ENCODE measurements at places on chromosomes 6 and 20.

GRCh38 chr6:25768566-25768965, 14.0 kb downstream of the SLC17A4 start:
- no peak for DNase-seq

DNA sequence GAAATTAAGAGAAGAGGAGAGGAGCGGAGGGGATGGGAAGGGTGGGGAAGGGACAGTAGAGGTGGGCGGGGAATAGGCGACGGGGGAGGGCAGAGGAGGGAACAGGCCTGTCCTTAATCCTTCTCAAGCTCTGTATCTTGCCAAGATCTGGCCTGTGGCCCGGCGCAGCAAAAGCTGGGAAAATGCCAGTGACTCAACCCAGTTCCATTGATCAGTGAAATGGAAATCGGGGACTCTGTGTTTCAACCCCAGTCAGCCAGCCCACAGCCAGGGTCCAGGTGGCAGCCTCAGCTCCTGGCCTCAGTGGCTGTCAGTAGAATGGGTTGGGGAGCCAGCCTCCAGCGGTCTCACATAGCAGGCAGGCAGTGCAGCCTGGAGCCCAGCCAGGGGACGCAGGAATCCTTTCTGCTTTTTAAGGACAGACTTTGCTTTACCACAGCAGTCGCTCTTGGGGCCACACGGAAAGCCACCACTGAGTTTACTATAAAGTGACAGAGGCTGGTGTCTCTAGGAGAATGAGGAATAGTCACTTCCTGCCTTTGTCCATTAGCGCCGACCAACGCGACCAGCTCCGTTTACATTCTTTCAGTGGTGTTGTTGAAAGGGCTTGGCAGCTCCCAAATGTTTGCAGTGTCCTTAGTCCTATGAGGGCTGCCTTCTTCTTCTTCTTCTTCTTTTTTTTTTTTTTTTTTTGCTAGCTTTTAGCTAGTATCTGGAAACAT, 128.0 kb downstream of the RIN2 start:
- DNase-seq: no peak

DNA sequence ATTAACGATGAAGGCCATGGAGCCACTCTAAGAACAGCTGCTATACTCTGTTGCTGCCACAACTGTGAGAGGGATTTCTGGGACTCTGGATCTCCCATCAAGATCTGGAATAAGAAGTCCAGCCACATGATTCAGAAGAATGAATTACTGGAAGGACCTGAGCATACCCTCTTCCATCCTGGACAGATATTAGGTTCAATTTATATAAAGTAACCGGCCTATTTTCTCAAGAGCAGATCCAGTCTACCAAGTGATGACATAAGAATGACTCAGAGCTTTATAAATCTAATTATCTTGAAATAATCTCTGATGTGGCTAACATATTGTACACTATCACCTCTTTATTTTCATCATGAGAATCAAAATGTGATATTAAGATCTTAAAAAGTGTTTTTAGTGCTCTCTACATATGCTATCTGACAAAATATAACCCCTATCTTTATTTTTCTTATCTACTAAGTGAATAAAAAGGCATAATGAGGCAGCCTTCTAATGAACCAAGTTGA, 45.1 kb downstream of the COL9A1 start:
- no peak for DNase-seq

- no peak for DNase-seq
Measured at GRCh38 chr6:75283907-75284631, 523 bp downstream of the TMEM30A start.

DNA sequence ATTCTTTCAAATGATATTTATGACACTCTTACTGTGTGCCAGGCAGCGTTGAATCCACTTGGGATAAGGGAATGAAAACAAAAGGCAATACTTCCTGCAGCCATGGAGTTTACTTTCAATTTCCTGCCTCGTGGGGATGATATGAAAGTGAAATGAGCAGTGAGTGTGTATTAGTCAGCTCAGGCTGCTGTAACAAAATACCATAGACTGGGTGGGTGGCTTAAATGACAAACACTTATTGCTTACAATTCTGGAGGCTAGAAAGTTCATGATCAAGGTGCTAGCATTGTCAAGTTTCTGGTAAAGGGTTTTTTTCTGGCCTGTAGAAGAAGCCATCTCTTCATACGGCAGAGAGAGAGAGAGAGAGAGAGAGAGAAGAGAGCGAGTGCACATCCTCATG, 41.7 kb downstream of the TSHZ2 start:
- DNase-seq: no peak

- no peak for DNase-seq
Measured at GRCh38 chr20:46305973-46306360, 2.3 kb downstream of the CDH22 start.

GRCh38 chr6:125886021-125886420, 70.5 kb upstream of the HINT3 start:
- DNase-seq: peak; percentile 89

- DNase-seq: no peak
Measured at GRCh38 chr6:3228771-3229565, 1.5 kb upstream of the TUBB2B start.

DNA sequence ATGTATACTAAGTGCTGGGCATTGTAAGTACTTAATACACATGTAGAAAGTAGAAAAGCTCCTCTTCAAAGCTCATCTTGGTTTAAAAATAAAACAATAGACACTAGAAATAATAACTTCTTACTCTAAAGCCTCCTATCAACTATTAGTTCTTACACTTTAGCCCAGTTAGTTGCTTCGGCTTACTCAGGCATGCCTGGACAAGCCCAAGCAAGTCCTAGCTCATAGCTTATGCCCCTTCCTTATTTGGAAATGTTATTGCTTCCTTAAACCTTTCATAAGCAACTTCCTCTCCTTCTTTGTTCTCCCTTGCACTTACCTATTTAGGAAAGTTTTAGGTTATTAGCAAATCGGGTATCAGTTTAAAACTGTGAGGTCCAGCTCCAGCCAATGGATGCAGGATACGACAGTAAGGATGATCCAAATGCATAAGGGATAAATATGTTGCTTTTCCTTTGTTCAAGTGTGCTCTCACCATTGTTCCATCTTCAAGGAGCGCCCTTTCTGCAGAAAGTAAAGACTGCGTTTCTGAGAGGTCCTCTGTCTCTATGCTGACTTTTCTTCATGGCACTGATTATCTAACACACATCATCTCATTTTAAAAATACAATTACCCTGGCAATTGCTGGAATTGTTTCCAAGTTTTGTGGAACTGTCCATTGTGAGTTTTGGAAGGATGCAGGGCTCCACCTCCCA, 12.3 kb downstream of the TMEM30A start:
- peak; percentile 33 for DNase-seq

- DNase-seq: no peak
Measured at GRCh38 chr6:36115412-36115811, 14.9 kb upstream of the MAPK13 start.

- no peak for DNase-seq
Measured at GRCh38 chr6:107616775-107617174, 126.9 kb downstream of the SOBP start.

GRCh38 chr6:164185471-164185871, 771.0 kb downstream of the QKI start:
- no peak for DNase-seq

DNA sequence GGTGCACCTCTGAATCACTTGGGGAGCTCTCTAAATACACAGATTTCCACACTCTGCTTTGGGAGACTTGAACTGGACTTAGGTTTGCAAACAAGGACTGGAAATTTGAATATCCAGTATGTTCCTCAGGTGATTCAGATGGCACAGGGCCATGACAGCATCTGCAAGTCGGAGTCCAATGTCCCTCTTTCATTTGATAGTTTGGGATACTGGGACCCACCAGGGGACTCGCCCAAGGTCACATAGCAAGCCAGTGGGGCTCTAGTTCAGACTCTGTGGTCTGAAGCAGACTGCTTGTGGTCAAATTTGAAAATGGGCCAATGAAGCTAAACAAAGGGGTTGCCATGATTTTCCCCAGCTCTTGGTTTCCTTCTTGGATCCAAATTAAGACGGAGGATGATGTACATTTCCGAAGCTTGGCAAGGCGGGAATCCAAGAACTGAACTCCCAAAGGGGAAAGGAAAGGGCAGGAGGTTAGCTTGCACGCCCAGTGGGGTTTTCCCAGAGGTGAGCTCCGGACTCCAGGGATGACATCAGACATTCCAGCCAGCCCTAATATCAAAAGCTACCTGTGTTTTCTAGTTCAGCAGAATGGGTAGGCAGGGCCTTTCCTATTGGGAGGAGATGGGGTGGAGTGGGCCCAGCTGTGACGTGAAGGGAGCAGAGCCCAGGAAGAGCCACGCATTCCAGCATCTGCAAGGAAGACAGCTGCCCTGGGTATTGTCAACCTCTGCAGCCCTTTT, 3.4 kb upstream of the SYS1 start:
- DNase-seq: no peak

All from inflammatory macrophage treated with lipopolysaccharide for 1 hour (primary cell).